ENCODE measurements at places on chromosomes 2 and 18.

DNA sequence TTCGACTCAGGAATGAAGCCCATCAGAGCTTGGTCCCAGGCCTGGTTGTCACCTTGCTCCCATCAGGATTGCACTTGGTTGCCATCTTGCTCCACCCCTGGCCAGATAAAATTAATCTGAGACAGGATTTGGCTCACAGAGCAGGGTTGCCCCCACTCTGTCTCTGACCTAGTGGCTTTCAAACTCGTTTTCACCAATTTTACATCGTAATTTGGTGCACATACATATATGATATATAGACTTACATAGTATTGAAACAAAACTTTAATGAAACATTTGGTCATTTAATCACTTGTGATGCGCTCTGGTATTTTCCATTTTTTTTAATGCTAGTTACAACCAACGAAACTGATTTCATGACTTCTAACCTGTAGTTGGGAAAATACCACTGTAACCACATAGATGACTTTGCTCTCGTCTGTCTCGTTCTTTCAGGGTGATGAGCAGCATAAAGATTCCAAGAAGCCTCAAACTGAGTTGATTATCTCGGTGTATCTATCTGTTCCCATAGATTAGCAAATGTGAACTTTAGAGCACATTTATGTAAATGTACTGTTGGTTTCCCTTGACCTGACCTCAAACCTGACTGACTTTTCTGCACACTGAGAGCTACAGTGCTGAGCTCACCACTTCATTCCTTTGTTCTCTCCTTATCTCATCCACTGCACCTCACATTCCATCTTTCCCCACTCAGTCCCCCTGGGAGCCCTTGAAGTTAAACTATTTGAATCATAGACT lies 30.5 kb upstream of the PLB1 start:
- no peak for DNase-seq

GRCh38 chr2:120984046-120984445 lies 248.4 kb downstream of the GLI2 start:
- DNase-seq, result no peak

DNA sequence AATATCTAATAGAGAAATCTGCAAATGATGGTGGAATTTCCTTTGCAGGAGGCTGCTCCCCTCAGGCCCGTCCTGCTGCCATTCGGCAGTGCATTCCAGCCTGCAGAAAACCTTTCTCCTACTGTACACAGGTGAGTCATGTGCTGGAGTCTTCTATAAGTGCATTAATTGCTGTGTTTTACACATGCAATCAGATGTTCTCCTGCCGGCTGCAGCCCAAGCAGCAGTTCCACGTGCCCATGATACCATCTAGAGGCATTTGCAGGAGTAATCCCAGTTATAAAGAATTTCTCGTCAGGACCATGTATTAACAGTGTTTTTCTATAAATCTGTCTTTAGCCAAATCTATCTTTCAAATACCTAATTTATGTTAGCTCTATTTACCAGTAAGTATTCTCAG lies 304.7 kb upstream of the HNMT start:
- no peak for DNase-seq

DNA sequence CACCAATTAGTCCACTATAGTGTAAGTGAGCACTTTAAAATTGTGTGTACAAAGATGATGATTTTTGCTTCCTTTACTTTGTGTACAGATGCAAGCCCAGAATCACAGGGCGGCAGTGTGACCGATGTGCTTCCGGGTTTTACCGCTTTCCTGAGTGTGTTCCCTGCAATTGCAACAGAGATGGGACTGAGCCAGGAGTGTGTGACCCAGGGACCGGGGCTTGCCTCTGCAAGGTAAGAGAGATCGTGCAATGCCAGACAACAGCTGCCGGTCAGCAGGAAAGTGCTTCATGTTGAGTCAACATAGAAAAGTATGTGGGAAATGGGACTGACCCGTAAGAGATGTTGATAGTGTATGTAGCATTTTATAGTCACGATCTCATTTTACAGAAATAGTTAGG lies 156.8 kb upstream of the TTC39C start:
- no peak for DNase-seq

- DNase-seq, result no peak
Measured at GRCh38 chr2:219656526-219656925, 29.1 kb downstream of the SLC4A3 start.

- no peak for DNase-seq
Measured at GRCh38 chr2:178238154-178238521, 43.8 kb downstream of the OSBPL6 start.

DNA sequence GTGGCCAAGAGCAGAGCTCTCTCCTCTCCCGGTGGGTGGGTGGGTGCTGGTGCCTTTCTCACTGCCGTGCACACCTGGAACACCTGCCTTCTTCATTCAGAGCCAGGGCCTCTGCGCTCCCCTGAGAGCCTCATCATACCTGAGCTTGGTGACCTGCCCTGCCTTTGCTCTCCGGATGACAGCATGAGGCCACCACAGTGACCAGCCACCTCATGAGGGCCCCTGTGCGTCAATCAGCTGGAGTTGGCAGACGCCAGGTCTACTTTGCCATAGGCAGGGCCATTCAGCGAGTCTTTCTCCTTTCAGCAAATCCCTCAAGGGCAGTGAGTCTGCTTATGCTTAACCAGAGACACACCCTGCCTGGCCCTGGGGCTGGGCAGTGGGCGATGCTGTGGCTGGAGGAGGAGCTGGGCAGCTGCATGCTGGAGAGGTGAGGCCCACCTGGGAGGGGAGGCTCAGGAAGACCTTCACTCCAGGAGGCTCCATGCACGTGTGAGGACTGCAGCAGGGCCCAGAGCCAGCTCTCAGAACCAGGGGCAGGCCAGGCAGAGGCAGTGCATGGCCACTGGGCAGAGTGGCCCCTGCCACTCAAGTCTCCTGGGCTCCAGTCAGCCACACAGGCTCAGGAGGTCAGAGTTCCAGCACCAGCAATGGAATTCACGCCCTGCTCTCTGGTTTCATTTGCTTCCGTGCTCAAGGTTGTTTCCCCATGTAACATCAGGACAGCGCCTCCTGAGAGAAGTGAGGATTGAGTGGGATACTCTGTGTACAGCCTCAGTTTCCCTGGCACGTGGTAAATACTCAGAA lies 417.5 kb upstream of the MYT1L start:
- DNase-seq, result no peak

DNA sequence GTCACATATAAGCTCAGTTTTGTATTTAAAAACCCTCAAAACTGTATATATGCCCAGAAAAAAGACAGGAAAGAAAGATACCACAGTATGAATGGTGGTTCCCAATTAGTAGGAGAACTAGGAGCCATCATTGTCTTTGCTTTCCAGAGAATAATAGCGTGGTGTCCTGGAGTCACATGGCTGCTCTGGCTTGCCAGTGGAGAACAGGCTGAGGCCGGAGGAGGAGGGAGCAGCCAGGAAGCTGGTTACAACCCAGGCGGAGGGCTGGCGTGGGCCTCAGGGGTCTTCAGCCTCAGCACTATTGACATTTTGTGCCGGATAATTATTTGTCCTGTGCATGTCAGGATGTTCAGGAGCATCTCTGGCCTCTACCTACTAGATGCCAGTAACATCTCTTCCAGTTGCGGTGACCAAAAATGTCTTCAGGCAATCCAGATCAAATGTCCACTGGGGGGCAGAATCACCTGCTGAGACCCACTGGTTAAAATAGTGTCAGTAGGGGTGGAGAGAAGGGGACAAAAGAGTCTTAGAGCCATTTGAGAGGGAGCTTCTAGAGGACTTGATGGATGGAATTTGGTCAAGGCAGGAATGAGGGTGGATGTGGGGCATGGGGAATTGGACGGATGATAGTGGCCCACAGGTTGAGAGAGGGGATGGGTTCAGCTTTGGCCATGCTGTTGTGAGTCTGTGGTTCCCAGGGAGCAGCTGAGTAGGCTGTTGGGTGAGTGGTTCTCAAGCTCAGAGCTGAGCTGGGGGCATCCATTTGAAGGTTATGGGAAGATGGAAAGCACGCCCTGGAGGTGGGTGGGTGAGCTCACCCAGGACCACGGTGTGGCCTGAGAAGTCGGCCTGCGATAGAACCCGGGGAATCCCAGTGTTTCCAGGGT lies 144.9 kb downstream of the AGAP1 start:
- no peak for DNase-seq

GRCh38 chr2:225462945-225463344 lies 63.4 kb downstream of the NYAP2 start:
- DNase-seq, result no peak

GRCh38 chr18:67376372-67376771 lies 140.1 kb downstream of the DSEL start:
- DNase-seq, result no peak

- DNase-seq, result no peak
Measured at GRCh38 chr18:59906203-59906602, 6.4 kb downstream of the PMAIP1 start.

DNA sequence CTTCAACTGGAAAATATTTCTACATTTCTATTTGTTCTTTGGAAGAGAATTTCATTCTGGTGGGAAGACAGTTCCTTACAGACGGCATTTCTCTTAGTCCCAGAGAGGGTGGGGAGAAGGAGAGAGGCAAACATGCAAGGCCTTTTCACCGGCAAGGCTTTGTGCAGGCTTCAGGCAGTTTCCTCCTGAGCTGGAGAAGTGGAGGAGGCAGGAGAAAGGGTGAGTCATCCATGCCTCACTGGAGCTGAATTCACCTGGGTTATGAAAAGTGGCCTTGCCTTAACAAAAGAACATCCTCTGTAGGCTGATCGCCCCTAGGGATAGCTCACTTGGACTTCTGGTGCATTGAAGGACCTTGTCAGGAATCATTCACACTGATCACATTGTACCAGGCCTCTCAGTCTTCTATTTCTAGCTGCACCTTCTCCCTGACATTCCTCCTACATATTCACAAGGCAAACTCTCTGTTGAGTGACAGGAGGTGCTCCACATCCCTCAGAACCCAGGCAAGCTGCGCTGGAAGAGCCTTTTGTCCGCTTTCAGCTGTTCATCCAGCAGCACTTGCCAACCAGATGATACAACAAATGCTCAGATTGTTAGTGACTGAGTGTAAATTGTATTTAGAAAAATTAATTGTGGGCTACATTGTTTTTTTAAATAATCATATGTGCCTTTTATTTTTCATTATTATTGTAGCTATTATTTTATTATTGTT lies 796.1 kb downstream of the DCDC2C start:
- no peak for DNase-seq
